ENCODE measurements at places on chromosomes 16 and 17.

GRCh38 chr16:51024703-51025102 is 126.4 kb downstream of the SALL1 start:
- DNase-seq: no peak

DNA sequence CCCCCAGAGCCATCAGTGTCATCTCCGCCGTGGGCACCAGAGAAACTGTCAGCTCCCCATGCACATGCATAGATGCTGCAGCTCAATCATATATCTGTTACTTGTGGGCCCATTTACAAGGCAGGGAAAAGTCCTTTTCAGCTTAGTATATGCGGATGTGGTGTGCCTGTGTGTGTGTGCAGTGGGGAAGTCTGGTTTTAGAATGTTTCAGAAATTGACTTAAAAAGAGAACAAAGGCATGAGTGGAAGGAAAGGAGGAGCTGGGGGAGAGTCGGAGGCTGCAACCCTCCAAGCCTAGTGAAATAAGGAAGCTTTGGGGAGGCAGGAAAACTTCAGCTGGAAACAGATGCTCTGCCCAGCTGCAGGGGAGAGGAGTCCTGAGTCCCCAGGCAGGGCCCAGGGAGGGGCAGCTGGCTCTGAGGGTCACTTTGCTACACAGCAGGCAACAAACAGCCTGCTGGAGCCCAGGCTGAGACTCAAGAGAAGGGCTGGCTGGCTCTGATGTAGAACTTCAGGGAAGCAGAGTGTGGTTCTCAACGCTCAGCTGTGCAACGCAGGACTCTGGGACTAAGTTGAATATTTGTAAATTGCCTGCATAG is 11.1 kb upstream of the CD300LD start:
- no peak for DNase-seq

DNA sequence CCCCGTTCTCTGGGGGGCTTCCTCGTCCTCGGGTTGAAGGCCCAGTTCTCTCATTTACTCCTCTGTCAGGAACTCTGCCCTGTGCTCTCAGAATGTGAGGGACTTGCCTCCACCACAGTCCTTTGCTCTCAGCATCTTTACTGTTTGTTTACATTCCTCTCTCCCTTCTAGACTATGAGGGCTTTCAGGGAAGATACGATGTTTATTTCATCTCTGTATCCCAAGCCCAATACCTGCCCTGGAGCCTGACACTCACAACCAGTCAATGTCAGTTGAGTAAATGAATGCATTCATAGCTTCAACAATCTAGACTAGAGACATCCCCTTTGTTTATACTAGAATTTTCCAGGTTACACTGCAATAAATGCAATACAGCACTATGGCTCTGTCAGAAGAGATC is 409.6 kb upstream of the CDH11 start:
- no peak for DNase-seq

DNA sequence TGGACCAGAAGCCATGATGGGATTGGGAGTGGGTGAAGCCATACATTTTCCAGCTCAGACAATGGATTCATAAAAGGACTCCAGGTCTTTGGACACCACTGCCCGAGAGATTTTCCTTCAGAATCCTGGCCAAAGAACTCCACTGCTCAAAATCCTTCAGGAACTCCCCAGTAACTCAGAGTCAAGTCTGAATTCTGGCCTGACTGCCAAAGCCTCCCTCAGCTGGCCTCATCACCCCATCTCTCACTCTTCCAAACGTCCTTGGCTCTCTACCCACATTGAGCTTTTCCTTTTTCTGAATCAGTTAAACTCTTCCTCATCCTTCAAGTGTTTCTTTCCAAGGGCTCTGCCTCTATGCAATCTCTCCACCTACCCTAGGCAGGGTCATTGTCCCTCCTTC is 1.2 kb upstream of the SEPTIN1 start:
- no peak for DNase-seq

DNA sequence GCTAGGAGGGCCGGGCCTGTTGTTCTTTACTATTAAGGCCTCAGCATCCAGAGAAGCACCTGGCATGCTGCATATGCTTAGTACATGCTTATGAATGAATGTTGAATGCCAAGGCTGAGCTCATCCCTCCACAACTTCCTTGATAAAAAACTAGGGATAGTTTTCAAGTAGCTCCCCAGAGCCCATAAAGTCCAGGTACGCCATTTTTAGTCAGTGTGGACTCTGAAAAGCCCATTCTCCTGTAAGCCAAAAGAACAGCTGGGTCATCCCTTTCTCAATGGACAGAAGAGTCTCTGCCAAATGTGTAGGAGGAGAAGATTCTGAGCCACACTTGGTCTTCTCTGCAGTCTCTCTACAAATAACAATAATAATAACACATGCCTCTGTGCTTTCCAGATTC is 8.9 kb upstream of the ITGB3 start:
- no peak for DNase-seq

- no peak for DNase-seq
These were observed 82.1 kb upstream of the CLEC18B start for GRCh38 chr16:74503412-74503811.

GRCh38 chr17:68398691-68399637 is 58.3 kb downstream of the WIPI1 start:
- DNase-seq: no peak

DNA sequence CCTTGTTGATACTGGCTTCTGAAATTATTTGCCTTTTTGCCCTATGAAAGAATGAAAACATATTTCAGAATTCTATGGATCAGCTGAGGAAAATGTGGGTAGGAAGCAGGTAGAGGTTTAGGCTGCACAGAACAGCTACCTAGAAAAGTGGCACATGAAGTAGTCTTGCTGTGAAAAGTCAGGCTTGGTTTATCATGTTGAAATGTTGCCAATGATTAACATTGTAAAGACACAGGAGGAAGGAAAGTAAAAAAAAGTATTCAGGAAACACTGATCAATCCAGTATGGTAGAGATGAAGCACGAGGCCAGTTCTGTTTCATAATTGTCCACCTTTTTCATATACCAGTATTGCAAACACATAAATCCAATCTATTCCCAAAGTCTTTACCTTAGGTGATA is 29.9 kb downstream of the ABCA6 start:
- no peak for DNase-seq

DNA sequence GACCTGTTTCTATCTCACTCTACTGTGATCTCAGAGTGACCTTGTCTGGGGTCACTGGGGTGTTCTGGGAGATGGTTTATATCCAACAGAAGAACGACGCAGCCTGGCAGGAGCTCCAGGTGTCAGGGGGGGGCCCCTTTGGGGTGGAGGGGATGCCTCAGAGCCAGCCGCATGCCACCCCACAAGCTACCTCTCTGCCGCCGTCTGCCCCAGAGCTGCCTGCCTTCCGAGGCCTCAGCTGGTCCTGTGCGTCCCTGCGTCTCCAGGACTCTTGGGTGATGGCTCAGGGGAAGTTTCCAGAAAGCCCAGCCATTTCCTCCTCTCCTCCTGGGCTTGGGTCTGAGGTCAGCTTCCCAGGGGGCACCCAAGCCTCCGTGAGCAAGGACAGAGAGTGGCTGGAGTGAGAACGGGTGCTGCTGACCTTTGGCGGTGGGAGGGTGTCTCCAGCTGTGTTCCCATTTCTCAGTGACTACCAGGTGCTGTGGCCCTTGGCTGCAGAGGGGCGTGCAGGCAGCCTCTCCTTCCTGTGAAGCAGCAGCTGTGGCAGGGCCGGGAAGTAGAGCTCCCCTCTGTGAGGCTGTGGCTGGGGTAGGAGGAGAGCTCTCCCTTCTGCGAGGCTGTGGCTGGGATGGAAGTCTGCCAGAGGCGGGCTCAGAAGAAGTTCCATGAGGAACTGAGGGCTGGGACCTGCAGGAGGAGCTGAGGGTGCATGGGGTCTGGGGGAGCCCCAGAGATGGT is 19.8 kb downstream of the JPH3 start:
- DNase-seq: no peak

- DNase-seq: no peak
These were observed 4.5 kb upstream of the CNP start for GRCh38 chr17:41962111-41962510.

- DNase-seq: no peak
These were observed 18.2 kb downstream of the IGF2BP1 start for GRCh38 chr17:49015179-49015923.

GRCh38 chr17:40112191-40112711 is 9.5 kb upstream of the MSL1 start:
- no peak for DNase-seq

DNA sequence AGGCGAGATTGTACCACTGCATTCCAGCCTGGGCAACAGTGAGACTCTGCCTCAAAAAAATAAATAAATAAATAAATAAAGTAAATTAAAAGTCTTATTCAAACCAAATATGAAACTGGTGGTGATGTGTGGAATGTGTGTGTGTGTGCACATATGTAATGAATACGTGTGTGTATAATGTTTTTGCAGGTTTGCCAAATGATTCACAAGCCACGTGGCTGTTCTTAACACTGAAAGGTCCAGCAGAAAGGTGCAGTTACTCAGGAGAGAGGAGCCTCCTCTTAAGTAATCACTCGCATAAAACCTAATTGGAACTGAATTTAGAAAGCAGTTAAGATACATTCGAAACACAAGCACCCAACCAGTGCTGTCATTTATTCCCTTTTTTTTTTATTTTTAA is 22.9 kb downstream of the GDE1 start:
- DNase-seq: no peak

- DNase-seq: no peak
These were observed 98.5 kb downstream of the ZNF778 start for GRCh38 chr16:89315791-89316581.

- no peak for DNase-seq
These were observed 2.9 kb downstream of the KRTAP9-7 start for GRCh38 chr17:41278176-41278955.

DNA sequence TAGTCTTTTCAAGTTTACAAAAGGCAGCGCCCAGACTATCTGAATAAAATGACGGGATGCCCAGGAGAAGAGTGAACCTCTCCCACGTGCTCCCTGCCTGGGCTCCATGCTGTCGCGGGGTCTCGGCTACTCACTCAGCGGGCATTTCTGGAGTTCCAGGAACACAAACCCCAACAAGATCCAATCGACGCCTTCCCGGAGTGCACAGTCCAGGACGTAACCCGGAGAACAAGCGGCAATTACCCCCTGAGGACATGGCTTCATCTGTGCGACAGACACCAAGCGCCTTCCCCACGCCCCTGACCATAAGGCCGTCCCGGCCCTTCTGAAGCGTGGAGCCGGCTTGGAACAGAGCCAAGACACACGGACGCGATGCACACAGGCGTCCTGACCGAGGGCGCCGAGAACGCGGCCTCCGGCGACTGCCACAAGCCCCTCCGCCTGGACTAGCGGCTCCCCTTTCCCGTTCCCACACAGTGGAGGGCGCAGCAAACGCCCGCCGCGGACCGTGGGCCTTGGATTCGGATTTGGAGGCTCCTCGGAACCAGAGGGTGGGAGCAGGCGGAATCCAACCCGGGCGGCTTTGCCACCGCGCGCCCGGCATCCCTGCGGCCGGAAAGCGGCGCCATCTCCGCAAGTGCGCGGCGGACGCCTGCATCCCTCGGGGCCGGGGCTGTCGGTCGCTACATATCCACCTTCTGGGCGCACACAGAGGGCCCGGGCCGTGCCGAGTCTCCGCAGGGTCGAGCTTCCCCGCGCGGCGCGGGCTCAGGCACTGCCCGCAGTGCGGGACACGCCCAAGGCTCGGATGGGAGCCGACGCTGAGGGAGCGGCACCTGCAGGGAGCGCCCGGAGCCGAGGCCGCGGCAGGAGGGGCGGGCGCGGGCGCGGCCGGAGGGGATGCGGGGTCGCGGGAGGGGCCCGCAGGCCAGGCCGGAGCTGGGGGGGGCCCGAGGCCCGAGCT is 725 bp downstream of the ABCA3 start:
- DNase-seq: peak; percentile 39

Measured in hypothalamus (tissue), 51 donors.